ENCODE measurements at places on chromosomes 3 and 15.

DNA sequence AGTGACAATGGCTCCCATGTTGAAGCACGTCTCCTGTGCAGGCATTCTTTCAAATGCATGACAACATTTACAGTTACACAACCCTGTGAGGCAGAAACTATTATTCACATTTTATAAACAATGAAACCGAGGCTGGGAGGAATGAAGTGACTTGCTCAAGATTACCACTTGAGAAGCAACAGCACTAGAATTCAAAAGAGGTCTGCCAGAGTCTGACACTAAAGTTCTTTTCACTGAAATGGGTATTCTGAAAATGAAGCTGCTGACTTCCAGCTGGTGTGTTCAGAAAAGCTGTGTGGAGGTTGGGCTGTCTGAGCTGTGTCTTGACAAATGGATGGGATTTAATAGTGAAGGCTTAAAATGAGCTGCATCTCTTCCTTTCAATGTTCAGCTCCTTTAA lies 104.4 kb downstream of the THSD4 start:
- DNase-seq: no peak

DNA sequence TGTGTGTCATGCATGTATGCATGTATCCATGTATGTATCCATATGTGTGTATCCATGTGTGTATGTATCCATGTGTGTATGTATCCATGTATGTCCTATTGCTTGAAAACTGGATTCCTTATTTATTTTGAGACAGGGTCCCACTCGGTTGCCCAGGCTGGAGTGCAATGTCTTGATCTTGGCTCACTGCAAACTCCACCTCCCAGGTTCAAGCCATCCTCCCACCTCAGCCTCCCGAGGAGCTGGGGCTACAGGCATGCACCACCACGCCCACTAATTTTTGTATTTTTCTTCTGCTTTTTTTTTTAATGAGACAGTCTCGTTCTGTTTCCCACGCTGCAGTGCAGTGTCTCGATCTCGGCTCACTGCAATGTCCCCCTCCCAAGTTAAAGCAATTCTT lies 34.1 kb downstream of the MUC20 start:
- no peak for DNase-seq

GRCh38 chr3:51295625-51296024 lies 89.5 kb upstream of the MANF start:
- no peak for DNase-seq

DNA sequence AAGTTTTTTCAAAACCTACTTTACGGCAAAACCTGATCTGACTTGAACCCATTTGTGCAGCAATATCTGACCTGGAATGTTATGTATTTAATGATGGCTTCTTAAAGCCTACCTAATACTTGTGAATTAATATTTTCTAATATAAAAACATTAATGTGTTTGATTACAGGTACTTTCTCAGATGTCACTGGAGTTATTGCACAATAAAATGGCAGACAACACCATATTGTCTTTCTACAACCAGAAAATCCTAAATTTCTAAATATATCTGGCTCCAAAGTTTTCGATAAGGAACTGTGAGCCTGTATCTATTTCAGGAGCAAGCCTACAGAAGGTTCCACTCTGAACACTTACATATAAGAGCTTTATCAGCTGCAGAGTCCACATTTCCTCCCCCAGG lies 184.5 kb downstream of the ATP8B4 start:
- DNase-seq: no peak

DNA sequence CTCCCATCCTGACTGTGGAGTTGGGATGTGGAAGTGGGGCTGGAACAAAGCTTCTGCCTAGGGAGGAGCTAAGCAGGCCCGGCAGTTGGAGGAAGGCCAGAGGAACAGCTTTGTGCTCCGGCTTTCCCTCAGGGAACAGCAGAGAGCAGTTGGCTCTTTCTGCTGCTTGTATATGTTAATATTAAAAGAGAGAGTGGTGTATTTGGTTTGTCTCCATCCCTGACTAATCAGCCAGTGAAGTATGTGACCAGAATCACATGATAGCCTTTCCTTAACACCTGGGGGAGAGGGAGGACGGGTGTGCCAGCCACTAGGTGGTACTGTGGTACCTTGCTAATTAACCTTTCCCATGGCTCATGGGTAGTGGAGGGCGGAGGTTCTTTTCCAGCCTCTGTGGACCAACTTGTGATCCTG lies 10.0 kb downstream of the EIF2B5 start:
- DNase-seq: peak; percentile 34

DNA sequence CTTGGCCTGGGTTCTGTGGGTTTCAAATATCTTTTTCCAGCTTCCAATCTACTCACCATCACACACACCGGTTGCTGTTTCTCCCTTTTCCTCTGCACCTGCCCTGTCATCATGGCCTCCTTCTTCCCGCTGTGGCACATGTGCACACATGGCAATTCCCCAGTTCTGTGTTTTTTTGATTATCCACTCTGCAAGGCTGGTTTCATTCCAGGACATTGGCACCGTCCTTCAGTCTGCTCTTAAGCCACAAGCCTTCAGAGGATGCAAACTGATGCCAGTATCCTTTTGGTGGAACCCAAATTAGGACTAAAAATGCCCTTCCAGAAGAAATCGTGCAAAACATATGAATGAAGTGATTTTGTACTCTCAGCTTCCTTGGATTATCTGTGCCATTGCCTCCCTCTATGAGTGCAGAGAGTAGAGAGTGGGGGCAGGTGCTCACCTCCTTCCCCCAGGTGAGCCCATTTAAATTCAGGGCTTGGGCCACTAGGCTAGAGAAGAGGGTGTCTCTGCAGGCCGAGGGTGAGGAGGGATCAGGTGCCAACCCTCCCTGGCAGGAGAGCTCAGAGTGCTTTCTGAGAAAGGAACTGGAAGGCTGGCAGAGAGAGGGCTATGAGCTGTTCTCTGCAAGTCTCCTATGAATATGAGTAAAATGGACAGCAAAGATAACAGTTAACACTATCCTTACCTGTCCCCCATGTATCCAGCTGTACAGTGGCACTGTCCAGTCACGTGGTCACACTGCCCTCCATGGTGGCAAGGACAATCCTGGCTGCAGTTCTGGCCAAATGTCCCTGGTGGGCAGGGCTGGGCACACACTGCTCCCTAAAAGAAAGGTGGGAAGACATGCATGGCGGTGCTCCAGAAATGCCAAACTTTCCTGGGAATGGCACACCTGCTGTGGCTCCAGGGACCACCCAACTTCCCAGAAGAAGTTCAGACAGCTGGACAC lies 100.8 kb downstream of the RAB11A start:
- DNase-seq: no peak

DNA sequence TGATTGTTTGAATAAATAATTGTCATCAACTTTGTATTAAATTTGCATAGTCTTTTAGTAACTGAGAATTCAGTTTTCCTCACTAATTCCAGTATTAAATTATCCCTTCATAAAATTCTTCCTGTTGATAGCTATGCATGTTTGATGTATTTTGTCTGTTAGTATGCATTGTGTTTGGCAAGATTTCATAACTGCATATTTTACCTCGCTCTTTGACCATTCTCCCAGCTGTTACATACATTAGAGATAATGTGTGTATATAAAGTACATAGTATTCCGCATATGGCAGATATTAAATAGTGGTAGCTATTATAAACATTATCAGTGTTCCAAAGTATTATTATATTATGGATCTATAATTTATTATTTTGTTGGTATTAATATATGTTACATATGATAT lies 10.6 kb upstream of the NFKBIZ start:
- no peak for DNase-seq

- no peak for DNase-seq
Measured at GRCh38 chr3:100089812-100090668, 24.3 kb downstream of the FILIP1L start.

- no peak for DNase-seq
Measured at GRCh38 chr3:185857208-185857607, 32.4 kb upstream of the IGF2BP2 start.

- no peak for DNase-seq
Measured at GRCh38 chr3:135514060-135514448, 451.5 kb upstream of the PPP2R3A start.
